Stimulated activated CD8-positive, alpha-beta memory T cell treated with anti-CD3 and anti-CD28 coated beads, Interleukin-2, amount 100 ng/mL, for 1 hour (primary cell): ENCODE measurements at places on chromosomes 1 and 21.

- no peak for DNase-seq
Observed at GRCh38 chr1:19922015-19922688, 1.3 kb downstream of the PLA2G2E start.

DNA sequence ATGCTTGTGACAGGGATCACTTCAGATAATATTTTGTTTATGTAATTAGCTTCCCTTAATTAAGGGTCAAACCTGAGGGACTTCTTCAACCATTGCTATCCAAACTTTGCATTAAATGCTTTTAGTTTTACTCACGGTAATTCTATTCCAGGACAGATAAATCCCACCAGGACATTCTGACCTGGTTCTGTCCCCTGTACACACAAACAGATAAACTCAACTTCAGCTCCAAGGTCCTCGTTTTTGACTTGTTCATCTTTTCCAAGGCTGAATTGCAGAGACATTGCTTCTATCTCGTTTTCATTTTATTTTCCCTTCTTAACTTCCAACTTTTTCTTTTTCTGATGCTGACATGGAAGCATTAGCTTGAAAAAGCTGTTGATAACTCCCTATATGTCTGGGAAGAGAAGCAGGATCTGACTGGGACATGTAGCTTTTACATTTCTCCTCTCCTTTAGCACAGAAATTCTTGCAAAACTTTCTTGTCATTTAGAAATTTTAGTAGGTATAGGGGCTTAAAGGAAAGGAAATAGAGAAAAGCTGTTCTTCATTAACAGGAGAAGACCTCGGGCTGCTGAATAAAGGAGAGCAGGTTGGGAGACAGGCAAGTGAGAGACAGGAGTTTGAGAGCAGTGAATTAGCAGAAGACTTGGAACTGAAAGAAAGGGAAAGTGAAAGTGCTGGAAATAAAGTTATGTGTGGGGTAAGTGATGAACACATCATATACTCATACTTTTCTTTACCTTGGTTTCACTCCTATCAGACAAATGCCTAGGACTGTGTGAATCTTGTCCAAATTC is 231.7 kb upstream of the B3GALT2 start:
- DNase-seq = no peak

DNA sequence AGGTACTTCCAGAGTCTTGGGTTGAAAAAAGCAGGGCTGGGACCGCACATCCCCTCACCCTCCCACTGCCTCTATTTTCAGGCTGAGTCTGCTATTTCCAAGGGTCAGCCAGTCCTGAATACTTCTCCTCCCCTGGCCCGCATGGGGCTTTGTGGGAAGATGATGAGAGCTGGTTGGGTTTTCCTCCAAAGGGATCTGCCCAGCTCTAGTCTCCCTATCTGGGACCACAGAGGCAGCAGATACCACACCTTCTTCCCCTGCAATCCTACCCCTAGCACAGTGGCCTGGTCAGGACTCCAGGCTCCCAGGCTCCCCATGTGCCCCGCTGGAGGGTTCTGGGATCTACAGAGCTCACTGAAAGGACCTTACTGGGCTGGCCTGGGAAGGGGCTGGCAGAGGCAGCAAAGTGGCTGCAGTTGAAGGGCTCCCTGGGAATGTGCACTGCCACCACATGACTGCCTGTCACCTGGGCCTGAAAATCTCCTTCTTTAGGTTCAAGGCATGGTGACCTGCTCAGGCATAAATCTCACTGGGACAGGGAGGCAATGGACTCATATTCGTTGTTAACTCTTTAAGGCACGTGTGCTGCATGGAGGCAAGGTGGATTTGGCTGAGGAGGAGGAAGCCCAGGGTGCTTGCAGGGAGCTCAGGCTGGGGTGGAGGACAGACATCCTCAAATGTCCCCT is 13.1 kb downstream of the CACNA1S start:
- DNase-seq = no peak

- no peak for DNase-seq
Observed at GRCh38 chr1:228866468-228866867, 131.2 kb downstream of the RHOU start.

DNA sequence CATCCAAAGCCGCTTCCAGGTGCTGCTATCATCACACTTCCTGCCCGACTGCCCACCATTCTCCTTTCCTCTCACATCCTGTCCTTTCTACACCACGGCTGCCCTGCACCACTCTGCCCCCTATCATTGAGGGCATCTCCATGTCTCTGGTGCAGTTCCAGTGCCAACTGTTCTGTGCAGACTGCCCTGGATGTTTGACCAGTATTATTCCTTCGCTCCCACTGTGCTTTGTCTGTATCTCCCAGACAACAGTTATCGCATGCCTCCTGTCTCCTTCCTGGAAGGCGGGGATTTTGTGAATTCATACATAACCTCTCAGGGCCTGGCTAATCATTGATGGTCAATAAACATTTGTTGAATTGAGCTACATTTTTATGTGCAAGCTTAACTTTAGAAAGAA is 63.6 kb upstream of the GNG12 start:
- DNase-seq = no peak

- DNase-seq = no peak
Observed at GRCh38 chr1:215643592-215644321, 76.7 kb downstream of the KCTD3 start.

DNA sequence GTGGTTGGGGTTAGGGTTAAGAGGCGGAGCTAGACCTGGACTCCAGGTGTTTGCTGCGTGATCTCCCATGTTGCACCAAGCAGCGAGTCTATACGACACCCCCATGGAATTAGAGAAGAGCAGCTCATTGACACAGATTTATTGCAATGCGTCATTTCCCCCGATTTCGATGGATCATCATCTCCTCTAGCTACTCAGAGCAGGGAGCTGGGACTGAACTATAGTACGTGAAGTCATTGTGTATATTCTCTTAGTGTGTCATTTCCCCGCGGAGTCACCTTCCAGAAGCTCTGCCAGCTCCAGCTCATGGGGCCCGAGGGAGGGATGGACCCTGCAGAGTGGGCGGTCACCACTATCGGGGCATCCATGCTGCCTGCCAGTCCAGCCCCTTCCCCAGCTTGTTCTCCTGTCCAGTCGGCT is 7.5 kb upstream of the C2CD2 start:
- no peak for DNase-seq

- no peak for DNase-seq
Observed at GRCh38 chr1:198943484-198944187, 304.8 kb downstream of the PTPRC start.

GRCh38 chr1:216238844-216239243 is 184.4 kb downstream of the USH2A start:
- no peak for DNase-seq

DNA sequence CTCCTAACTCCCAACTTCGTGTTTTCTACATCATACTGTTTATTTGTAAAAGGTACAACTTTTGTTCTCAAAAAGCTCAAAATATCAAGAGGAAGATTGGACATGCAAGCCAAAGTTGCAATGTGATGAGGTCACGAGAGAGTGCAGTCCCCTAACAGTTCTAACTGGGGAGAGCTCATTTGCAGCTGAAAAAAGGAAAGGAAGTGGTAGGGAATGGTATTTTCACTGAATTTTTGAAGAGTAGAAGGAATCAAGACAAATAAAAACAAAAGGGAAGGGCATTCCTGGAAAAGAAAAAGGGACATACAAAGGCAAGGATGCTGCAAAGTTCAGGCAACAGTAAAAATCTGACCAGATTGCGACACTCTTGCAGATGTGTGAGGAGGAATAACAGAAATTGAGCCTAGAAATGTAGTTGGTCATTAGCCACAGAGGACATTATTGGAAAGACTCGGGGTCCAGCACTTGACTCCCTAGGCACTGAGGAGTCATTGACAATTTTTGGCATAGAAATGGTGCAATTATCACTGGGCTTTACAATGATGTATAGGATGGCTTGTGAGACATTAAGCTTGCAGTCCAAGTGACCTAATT is 67.9 kb downstream of the TBX15 start:
- no peak for DNase-seq

DNA sequence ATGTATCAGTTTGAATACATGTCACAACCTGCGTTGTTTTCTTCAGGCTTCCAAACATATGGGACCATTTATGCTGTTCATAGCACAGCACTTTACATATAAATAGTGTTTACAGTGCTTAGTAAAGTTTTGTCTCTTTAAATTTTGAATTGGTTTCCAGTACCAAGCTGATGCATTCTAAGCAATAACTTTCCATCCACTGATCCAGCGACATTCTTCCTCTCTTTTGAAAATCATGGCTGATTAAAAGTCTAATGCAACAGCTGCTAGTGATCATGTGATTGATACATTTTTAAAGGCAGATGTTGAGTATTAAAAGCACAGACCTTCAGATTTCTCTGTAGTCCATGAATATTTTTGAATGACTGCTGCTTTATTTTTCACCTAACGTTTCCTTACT is 154.9 kb downstream of the PTPRC start:
- no peak for DNase-seq

GRCh38 chr1:46611691-46612221 is 4.9 kb downstream of the MOB3C start:
- DNase-seq = no peak

DNA sequence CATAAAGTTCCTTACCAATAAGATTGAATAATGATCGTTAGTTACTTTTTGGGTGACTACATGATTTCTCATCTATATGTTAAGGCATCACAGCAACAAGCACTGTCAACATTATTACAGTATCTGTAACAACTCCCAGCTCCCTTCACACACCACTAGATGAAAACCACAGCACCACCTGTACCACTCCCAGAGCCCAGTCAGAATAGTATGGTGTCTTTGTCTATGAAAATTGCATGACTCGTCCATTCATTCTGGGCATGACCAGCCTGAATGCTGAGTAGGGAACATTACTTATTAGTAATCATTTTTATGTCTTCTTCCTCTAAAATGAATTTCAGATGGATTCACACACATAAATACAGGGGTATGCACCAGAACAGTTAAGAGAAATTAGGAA is 7.0 kb downstream of the OLFML2B start:
- DNase-seq = no peak

DNA sequence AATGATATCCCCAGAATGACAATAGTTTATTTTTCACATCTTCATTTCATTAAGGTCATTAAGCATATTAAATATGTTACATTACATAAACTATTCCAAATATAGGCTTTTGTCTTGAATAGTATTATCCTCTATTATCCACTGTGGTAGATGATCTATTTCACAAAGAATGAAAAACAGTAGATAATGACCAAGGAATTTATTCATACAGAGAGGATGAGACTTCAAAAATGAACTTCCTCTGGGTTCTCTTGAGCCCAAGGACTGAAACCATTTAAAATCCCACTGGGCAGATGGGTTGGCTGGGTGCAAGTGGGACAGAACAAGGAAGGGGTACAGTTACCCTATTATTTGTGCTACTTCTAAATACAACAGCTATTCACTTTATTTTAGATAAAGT is 33.0 kb downstream of the PTPN14 start:
- DNase-seq = no peak

DNA sequence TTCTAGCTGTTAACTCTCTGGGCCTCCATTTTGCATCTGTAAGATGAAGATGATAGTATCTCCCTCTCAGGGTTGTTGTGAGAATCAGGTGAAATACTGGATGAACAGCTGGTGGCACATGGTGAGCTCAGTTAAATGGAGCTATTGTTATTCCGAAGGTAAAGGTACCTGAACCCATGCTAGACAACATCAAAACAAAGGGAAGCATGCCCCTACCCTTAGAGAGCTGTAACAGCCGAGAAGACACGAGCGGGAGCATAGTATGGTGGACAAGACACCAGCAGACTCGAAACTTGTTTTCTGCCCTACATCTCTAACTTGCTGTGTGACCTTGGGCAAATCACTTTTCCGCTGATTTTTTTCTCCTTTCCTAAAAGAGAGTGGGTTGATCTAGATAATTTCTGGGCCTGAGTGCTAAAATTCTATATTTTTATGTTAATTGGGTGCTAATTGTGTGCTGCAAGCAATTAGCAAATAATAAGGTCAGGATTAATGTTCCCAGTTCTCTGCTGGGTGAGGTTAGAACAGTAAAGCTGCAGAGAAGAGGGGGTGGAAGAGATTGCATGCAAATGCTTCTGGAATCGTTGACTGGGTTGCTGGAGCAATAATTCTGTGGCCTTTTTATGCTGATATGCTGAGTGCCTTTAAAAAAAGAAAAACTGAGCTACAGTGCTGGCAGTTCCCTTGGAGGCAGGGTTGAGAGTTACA is 10.8 kb downstream of the TMEM200B start:
- DNase-seq = no peak

DNA sequence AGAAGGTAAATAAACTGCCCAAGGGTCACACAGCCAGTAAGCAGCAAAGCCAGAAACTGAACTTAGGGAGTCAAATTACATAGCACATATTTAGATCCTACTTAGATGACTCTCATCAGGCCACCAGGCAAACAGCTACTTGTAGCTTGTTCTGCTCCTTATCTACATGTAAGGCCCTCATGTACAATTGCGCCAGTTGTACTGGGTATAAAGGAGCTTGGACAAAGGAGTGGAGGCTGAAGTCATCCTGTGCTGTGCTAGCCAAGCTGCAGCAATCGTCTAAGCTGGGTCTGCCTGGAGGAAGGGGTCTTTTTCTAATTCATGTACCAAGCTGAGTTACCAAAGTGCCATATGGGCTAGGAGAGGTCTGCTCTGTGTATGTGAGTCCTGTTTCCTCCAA is 12.8 kb downstream of the ETNK2 start:
- DNase-seq = no peak

DNA sequence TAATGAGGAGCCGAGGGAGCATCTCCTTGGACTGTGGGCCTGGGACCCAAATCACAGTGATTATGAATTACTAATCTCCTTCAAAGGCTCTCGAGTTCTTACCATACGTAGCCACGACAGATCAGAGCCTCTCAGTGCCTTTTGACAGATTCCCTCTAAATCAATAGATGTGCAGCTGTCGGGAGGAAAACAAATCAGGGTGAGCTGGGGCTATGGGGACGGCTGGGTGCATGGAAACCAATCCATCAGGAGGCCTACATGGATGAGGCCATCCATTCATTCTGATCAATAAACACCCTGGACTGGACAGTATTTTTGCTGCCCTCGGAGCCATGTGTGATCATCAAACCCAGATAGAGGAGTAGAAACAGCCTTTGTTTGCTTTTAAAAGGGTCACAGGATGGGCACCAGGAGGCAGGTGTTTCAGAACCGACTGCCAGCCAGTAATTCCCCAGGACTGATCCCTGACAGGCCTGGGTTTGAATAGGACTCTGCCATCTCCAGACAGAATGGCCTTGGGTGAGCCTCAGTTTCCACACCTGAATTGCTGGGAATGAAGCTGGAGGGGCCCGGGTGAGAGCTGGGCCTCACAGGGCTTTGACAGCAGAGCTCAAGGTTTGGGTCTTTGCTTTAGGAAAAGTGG is 532.8 kb downstream of the MATN1 start:
- no peak for DNase-seq
